ENCODE measurements at places on chromosomes 13 and 19.
A peak's percentile ranks its signal among the peaks of the same experiment; 100 is the strongest.

DNA sequence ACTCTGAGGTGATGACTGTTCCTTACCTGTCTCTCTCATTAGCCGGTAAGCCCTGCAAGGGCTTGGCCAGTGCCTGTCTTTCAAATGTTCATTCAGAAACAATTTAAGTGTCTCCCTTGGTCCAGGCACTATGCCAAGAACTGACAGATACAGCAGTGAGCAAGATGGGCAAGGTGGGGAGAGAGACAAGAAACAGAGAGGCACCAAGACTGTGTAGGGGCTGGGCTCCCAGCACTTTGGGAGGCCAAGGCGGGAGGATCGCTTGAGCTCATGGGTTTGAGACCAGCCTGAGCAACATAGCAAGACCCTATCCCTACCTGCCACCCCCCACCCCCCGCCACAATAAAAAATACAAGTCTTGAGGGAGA is 1.3 kb upstream of the CCNE1 start:
- DNase-seq, result no peak

GRCh38 chr13:85254641-85255040 is 544.6 kb downstream of the SLITRK6 start:
- no peak for DNase-seq

- peak; percentile 3 for DNase-seq
These were observed 23.4 kb upstream of the EID2 start for GRCh38 chr19:39563408-39563807.

GRCh38 chr19:41233748-41234240 is 14.8 kb downstream of the AXL start:
- no peak for DNase-seq

DNA sequence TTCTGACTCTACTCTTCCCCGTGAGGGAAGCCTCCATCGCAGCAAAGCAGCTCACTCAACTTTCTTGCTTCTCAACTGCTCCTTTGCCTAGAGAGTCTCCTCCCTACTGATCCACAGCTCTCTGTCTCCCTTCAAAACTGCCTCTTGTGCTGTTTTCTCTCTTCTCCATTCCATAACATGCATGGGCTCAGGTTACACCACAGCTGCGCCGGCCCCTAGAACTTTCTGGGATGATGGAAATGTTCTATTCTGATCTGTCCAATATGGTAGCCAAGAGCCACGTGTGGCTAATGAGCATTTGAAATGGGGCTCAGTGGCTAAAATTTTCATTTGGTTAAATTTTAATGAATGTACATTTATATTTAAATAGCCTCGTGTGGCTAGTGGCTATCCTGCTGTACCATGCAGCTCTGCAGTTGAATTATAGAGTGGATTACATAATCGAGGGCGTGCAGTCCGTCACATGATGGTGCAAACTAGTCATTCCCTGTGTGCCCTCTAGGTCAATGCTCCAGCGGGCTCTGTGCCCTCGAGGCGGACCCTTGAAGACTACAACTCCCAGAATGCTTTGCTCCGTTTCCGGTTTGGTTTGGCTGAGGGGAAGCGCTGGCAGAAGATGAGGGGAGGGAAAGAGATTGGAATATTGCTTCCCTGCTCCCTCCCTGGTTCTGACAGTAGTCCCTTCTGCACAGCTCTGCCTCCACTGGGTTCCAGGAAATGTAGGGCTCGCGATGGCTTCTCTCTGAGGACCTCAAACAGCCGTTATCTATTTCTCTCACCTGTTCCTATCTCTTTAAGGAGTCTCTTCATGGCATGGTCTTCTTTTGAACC is 109.8 kb downstream of the CACNA1A start:
- DNase-seq, result no peak

DNA sequence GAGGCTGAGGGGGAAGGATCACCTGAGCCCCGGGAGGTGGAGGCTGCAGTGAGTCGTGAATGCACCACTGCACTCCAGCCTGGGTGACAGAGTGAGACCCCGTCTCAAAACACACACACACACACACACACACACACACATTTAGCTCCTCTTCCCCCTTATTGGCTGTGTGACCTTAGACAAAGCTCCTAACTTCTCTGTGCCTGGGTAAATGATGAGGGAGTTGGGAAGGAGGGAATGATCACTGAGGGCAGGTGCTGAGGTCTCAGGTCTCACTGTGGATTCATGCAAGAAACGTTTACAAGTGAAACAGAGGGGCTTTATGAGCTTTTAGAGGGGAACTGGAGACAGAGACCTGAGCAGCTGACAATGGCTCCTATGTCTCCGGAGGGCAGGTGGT is 16.9 kb upstream of the BCL3 start:
- DNase-seq, result no peak

GRCh38 chr13:100541897-100542825 is 46.4 kb downstream of the GGACT start:
- no peak for DNase-seq

DNA sequence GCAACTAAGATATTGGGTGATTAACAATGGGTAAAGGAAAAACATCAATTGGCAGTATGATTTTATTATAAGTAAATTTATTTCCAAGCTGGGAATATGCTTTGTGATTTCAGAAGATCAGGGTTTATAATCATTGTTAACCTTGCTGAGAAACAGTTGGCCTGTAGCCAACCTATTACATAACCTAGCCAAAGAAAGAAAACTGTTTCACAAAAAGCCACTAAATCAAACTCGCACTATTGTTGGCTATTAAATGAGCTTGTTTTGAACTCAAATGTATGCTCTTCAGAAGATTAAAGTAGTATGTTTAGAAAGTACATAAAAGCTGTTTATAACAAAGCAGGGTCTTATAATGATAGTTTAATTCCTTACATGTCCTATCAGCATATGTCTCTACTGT is 151.7 kb downstream of the LHFPL6 start:
- no peak for DNase-seq

- no peak for DNase-seq
These were observed 96.1 kb downstream of the OXGR1 start for GRCh38 chr13:96898212-96898611.

Measured in NCI-H187 (cell line).